ENCODE measurements at places on chromosomes 2 and 18.

- DNase-seq = no peak
Measured at GRCh38 chr2:177211576-177212105, 953 bp upstream of the HNRNPA3 start.

- DNase-seq = no peak
Measured at GRCh38 chr2:240458900-240459391, 23.5 kb downstream of the GPC1 start.

DNA sequence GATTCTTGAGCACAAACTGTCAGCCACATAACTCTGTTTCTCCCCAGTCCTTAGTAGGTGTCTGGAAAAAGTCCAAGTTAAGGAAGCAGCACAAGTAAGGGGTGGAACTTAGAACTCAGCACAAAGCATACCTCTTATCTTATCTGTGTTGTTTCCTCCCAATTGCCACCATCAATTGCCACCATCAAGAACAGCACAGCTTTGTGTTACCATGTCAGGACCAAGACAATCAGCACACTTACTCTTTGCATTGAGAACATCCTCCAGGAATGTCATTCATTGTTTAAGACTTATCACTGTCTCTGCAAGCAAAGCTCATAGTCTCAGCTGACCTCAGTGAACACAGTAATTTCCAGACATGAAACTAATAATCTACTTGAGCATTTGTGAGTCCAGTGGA is 212.7 kb upstream of the FSHR start:
- DNase-seq = no peak

GRCh38 chr2:215624423-215624829 is 188.6 kb upstream of the FN1 start:
- DNase-seq = peak; percentile 83

DNA sequence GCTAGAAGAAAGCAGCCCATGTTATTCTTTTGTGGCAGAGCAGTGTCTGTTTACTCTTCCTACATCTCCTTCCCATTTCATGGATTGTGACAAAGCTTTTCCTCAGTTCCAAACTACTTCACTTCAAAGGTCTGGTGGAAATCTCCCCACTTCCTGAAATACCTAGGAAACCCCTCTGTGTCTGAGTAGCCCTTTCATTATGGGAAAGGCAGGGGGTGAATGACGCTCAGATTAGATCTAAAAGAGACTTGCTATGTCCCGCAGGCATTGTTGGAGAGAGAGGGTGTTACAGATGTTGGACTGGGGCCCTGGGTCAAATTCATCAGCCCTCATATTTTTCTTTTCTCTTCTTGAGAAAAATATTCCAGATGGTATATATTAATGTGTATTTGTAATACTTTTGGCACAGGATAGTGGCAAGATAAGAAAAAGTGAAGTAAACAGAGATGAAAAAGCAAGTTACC is 675.0 kb downstream of the IRS1 start:
- peak; percentile 46 for DNase-seq

DNA sequence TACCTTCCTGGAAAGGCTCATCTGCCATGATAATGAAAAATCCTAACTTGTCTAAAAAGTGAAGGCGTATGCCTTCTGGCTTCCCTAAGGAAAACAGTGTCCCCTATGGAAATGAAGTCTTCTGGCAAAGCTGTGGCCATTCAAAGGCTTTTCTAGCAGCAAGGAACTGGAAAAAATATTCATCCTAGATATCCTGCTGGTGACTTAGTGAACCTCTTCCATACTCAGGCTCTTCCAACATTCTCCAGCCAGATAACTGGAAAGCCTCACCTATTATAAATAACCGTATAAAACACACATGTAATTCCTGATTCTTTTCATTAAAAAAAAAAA is 84.7 kb downstream of the RBMS1 start:
- DNase-seq = no peak
